Cortex of kidney (tissue), 1 donor: ENCODE measurements at places on chromosomes 13 and 19.

GRCh38 chr19:14758816-14759215 is 19.5 kb downstream of the ADGRE2 start:
- no peak for DNase-seq

DNA sequence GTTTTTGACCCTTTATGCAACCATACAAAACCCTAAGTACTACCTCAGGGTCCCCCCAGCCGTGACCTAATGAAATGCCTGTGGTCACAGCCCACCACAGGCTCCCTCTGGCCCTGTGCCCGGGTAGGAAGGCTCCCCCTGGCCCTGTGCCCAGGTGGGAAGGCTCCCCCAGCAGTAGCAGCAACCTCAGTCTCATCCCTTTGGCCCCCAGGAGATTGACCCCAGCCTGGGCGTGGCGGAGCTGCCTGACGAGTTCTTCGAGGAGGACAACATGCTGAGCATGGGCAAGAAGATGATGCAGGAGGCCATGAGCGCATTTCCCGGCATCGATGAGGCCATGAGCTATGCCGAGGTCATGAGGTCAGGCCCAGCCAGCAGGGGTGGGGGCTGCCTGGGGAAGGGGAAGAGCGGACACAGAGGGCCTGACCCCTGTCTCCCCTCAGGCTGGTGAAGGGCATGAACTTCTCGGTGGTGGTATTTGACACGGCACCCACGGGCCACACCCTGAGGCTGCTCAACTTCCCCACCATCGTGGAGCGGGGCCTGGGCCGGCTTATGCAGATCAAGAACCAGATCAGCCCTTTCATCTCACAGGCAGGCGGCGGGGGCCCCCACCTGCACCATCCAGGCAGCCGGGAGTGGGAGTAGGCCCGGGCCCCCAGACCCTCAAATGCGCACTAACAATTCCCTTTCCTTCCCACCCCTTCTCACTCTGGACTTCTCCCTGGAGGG is 6.3 kb upstream of the BEST2 start:
- DNase-seq, result no peak

DNA sequence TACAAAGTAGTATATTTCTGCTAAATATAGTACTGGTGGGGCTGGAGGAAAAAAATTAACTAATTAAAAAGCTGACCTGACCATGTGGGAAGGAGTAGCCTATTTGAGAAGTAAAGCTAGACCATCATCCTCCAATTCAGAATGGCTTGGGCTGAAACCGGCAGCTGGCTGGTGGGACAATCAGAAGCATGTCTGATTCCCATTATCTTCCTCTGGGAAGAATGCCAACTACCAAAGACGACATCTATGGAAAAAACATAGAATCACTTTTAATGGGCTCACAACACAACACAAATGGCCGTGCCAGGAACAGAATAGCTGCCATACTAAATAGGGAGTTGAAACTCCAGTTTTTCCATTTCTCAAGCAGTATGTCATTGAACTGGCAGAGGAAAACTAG is 120.4 kb upstream of the FREM2 start:
- DNase-seq, result no peak

DNA sequence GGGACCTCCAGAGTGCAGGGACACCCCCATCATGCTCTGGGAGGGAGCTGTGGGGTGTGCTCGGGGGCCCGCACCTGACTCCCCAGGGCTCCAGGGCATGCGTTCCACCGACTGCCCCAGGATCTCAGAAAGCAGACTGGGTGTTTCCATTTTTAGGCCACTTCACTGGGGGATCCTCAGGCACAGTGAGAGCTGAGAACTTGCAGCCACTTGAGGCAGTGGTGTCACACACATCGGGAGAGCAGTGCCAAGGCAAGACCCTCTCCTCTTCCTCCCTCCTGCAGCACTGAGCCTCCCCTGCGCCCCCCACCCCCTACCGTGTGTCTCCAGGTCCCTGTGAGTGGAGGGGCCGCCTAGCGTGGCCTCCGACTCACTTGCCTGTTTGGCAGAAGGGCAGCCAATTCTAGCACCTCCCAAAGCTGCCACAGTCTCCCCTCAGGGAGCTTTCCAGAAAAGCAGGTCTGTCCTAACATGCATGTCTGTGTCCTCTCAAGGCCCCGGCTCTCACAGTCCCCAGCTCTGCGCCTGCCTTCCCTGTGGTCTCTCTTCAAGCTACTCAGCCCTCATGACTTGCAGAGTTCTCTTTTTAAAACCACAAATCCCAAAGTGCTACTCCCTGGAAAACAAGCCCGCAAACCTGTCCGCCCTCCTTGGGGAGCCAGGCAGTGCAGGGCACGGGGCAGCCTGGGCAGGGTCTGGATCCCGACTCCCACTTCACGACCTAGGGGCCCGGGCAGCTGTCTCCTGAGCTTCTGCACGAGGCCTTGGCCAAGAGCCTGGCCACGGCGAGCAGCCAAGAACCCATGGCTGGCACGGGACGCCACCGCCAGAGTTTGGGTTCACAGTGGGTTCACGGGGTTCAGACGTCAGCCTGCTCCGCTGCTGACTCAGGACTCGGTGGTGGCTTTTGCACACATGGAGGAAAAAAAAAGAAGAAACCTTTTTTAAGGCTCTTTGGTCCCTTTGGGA is 94.1 kb downstream of the STK24 start:
- DNase-seq, result no peak

- DNase-seq, result no peak
Measured at GRCh38 chr19:21901861-21902260, 65.9 kb upstream of the ZNF43 start.

- no peak for DNase-seq
Measured at GRCh38 chr13:59677966-59678814, 485.5 kb downstream of the DIAPH3 start.

DNA sequence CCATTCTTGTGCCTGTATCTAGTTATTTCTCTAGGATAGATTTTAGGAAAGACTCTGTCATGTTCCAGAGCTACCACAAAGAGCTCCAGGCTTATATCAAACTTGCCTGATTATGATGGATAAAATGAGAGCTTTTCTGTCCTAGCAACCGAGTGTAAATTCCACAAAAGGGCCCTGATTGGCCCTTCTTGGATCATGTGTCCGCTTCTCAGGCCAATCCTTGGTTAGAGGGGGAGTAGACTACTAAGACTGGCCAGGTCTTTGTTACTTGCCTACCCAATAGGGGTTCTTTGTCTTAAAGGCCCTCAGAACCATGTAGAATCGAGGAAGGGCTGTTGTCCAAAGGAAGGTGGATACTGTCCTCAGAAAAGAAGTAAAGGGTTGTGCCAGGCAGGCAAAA is 2.4 kb downstream of the DHX34 start:
- DNase-seq, result no peak

- DNase-seq, result no peak
Measured at GRCh38 chr13:35477386-35477946, 977 bp upstream of the MAB21L1 start.

- DNase-seq, result no peak
Measured at GRCh38 chr13:39918620-39919236, 263.3 kb downstream of the COG6 start.

- no peak for DNase-seq
Measured at GRCh38 chr19:33464010-33464732, 57.4 kb downstream of the PEPD start.

DNA sequence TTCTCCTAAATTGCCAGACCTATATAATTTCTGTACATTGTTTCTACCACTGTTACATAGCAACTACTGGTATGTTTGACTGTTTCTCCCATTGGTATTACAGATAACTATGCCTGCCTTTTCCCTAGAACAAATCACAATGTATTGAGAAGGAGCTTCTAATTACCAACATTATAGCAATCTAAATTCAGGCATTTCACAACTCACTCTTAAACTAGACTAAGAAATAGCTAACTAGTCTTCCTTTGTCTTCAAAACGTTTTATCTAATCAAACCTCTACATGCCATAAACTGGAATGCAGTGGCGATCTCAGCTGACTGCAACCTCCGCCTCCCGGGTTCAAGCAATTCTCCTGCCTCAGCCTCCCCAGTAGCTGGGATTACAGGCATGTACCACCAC is 18.2 kb downstream of the RBM26 start:
- DNase-seq, result no peak
